ENCODE measurements at places on chromosomes 12 and 14.
A peak's percentile ranks its signal among the peaks of the same experiment; 100 is the strongest.

GRCh38 chr12:53856132-53856531 is 82.5 kb upstream of the HOXC13 start:
- no peak for DNase-seq

DNA sequence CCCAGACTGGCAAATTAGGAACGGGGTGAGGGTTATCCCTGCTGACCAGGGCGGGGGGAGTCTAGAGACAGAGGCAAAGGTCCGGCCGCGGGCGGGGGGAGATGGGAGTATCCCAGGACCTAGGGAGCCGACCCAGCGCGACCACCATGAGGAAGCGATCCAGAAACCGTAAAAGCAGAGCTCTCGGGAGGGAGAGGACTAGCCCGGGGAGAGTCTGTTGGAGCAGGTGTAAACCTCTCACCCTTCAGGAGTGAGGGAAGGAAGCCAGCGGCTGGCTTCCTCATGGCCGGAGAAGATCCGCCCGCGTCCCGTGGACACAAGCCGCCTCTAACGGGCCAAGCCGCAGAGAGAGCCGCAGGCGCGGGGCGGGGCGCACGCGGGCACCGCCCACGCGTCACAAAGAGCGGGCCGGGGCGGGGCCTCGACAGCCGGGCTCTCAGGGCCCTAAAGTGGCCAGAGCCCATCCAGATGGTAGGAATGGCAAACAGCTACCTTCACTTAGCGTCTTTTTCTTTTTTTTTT is at the start of gene ACRBP:
ACRBP (minus strand) TSS at position 350 of the 522 bp plus-strand sequence; CDS start at position 284, 66 bp downstream.
- DNase-seq = peak; percentile 77

DNA sequence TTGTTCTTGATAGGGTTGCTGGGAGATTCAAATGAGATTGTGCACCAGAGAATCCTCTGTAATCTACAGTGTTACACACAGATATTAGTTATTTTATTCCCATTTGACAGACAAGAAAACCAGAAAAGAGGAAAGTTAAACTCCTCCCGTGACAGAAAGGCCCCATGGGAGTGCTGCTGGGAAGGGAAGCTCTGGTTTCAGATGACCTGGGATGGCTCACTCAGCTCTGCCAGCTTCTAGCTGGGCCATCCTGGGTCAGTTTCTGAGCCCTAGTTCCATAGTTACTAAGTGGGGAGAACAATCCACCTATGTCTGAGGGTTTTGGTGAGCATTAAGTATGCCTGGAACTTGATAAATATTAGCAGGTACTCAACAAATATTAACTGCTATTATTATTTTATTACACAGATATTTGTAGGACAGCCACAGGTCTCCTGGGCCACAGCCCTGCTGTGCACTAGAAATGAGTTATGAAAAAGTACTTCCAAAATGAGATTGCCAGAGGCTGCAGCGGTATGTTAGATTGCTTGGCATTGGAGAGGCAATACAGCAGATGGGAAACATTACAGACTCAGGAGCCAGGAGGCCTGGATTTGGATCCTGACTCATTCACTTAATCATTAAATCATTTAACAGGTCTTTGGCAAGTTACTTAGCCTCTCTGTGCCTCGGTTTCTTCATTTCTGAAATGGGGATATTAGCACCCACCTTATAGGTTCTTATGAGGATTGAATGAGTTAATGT is 47.1 kb upstream of the STON2 start:
- DNase-seq = no peak

DNA sequence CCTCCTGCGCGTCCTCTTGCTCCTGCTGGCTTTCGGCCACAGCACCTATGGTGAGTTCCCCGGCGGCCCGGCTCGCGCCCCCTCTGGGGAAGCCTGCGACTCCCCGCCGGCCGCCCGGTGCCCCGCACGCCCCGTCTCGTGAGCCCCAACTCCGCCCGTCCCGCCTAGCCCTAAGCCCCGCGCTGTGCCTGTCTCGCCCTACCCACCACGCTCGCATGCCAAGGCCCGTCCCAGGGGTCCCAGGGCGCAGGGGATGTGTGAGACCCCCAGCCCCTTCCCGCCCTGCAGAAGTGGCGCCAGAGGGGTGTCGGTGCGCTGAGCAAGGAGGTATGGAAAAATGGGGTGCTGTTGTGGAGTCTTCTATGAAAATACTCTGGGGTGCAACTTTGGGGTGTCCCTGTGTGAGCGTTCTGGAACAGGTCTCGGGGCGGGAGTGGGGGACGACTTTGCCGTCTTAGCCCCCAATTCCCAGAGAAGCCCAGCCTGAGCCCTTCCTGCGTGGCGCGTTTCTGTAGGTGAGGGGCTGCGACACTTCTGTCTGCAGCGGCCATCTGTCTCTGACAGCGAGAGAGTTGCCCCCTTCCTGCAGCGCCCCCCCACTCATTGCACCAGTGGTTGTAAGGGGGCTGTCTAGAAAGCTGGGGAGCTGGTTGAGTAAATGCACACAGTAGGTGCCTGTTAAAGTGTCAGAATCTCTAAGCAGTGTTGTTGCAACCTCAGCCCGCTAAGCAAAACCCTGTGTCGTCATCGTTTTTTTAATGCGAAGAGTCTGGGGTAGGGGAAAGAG is 587 bp downstream of the DLK1 start:
- no peak for DNase-seq

DNA sequence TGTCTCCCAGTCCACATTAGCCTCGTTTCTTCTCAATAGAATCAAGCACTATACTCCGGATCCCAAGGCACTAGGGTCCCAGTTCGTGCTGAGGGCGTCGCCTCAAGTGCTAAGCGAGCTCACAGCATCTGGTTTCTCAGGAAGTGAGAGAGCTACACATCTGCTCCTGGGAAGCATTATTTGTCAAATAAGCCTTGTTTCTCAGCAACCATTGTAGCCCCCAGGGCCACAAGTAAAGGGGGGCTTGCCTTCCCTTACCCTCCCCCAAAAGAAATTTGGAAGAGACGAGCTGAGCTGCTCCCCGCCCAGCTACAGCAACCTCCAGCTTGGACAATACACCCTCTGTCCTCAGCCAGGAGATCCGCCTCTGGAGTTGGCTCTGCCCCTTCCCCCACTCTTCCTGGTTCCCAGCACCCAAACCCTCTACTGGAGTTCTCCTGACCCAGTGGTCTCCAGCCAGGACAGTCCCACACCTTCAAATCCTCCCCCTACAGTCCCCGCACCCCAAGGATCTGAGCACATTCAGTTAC is 5.7 kb upstream of the TNS2 start:
- no peak for DNase-seq

DNA sequence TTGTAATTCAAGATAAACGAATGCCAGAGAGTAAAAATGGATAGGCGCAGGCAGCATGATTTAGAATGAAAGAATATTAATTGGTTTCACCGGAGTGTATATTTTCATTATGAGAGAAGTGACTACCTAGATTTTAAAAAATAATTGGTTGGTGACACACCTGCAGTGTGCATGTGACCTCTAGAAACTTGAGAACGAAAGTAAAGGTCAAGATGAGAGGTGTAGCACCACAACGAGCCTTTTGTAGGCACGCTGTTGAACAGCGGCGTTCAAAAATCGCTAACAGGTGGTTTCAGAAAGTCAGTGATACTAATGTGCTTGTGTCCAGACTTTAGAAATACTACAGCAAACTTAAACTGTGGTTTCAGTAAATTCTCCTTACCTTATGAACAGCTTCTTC is 123.8 kb downstream of the NPAS3 start:
- no peak for DNase-seq

GRCh38 chr12:93361151-93361919 is 16.4 kb upstream of the NUDT4 start:
- DNase-seq = no peak

- peak; percentile 46 for DNase-seq
These were observed 116.6 kb downstream of the CALM1 start for GRCh38 chr14:90513161-90514014.

- peak; percentile 73 for DNase-seq
These were observed 62.6 kb downstream of the SMUG1 start for GRCh38 chr12:54126029-54126695.

DNA sequence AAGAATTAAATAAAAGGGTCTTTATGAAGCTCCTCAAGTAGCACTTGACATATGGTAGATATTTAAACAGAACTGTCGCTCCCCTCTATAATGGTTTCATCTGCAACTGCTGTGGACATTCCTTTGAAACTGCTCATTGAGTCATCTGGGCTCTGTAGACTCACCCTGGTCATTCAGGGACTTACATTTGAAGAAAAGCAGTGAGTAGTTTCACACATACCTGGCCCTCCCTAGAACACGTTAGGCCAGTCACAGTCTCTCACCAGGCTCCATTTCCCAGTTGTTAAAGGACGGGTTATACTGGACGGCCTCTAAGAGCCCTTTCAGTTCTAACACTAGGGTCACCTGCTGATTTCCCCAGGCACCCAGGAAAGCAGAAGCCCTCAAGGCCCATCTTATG is 217.0 kb downstream of the BCL11B start:
- no peak for DNase-seq

GRCh38 chr14:34000396-34000795 is 49.5 kb upstream of the EGLN3 start:
- no peak for DNase-seq

DNA sequence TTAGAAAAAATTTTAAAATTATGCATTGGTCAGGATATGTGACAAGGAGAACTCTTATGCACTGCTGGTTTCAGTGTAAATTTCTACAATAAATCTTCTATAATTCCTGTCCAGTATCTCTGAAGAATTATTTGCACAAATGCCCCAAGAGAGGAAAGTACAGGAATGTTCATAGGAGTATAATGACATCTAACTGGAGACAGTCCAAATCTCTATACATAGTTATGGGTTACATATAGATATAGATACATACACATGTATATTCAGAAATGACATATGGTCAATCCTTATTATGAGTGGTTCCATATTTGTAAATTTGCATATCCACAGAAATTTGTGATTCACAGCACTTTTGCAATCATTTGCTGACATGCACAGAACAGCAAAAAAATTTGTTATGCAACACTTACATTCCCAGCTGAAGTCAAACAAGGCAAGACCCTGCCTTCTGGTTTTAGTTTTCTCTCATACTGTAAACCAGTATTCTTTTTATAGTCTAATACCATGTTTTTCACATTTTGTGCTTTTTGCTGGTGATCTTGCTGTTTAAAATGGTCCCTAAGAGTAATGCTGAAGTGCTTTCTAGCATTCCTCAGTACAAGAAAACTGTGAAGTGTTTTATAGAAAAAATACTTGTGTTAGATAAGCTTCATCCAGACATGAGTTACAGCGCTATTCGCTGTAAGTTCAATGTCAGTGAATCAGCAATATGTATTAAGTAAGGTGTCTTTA is 103.8 kb downstream of the SLC16A7 start:
- DNase-seq = no peak

Data from ovary (tissue), 10 donors.